NCI-H2029 treated with DMSO at 0.1 percent for 48 hours (cell line): ENCODE measurements at places on chromosomes 13 and 19.

GRCh38 chr13:51419001-51419636 is 33.7 kb downstream of the INTS6 start:
- no peak for DNase-seq

DNA sequence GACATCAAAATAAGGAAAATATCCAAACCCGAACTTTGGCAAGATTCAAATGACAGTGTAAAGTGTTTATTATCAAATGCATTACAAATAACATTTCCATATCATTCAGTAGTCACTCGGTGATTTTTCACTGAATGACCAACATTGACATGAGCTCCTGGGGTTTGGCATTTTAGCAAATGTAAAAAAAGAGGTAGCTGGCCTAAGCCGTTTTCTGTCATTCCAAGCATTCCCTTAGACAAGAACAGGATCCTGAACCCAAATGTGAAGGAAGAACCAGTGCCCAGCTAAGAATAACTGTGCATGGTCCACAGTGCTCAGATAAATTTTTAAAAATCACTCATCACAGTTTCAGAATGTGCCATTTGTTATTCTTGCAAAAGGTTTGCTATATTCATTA is 327.9 kb downstream of the GPC6 start:
- no peak for DNase-seq

DNA sequence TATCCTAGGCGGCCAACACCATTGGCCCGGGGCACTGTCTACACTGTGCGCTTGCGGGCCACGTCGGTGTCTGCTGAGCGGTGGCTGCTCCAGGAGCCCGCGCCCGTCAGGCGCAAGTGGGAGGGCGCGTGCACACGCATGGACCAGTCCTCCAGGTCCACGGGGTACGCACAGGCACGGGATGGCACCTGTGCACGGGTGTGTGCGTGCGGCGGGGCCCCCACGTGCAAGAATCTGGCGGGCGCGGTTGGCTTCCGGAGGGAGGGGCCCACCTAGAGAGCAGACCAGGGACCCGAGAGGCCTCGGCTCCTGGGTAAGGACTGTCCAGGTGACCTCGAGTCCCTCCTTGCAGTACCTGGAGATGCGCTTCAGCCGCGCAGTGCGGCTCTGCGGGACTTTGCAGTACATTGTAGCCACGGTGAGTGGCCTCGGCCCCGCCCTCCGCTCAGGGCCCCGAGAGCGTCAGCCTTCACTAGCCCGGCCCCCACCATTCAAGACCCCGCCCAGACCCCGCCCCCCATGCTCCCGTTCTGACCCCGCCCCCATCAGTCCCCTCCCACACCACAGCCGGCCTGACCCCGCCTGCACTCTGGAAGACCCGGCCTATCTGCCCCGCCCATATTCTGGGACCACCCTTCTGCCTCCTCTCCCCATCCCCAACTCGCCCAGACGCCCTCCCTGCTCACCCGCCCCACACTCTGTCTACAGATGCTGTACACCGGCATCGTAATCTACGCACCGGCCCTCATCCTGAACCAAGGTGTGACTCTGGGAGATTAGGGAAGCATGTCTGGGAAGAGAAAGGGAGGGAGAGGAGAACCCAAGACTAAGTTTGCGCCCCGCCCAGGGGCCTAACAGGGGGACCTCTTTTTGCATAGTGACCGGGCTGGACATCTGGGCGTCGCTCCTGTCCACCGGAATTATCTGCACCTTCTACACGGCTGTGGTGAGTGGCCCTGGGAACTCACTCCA is 2.3 kb downstream of the SLC5A5 start:
- DNase-seq: no peak

DNA sequence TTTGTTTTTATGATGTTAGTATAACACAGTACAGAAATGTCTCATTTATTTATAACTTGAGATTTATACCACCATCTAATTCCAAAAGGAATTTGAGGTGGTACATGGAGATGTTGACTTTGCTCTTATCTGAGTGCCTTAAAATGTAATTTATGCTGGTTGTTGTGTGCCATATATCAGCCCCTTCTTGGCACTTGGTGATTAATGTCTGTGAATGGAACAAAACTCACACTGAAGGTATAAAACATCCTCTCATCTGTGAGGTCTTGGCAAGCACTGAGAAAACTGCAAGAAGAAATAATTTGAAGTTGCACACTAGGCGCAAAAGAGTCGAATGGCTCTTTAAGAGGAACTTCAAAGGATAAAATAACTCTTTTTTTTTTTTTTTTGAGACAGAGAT is 240.4 kb downstream of the B3GLCT start:
- DNase-seq: no peak

DNA sequence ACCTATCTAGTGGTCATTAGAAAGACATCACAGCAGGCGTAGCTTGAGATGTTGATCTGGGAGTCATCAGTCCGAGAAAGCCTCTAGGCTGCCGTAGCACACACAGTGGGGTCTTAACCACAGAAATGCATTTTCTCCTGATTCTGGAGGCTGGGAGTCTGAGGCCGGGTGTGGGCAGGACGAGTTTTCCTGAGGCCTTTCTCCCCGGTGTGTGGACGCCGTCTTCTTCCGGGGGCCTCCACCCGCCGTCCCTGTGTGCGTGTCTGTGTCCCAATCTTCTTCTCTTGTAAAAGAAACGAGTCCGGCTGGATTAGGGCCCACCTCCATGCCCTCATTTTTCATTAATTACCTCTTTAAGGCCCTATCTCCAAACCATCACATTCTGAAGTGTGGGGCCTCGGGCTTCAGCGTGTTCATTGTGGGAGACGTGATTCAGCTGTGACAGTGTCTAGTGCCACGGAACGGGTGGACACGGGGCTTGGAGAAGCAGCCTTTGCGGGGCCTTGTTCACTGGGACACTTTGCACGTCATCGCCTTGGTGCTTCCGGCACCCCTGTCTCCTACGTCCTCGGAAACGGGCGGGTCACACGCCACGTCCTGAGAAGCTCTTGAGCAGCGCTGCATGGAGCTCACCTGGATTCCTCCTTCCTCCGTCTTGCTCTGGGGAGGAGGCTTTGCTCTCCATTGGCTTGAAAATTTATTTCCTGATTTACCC is 208.9 kb upstream of the SOX1 start:
- DNase-seq: no peak

DNA sequence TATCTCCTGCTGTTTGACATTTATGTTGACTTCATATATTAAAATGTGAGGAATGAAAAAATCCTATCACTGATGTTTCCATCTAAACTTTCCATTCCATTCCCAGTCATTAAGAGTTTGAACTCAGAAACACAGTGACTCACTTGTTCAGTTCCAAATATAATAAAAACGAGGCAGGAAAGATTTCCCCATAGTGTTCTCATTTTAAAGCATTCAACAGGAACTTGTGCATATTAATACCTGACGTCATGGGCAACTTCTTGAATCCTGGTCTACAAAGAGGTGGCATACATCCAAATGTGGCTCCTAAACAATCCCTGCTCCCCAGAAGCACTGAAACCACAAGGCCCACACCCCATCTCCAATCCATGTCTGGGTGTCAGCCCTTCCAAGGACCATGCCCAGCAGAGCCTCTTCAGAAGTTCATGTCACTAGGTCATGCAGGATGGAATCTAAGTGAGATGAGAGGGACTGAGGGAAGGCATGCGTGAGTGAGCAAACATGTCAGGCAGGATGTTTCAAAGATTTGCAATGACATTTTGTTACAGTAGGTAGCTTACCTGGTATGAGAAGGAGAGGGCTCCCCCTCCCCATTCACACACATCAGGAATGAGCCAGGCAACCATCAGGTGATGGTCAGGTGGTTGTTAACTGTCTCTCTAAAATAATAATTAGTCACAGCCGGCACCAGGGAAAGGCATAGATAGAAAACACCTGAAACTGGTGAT is 9.4 kb upstream of the ERVV-2 start:
- DNase-seq: no peak

DNA sequence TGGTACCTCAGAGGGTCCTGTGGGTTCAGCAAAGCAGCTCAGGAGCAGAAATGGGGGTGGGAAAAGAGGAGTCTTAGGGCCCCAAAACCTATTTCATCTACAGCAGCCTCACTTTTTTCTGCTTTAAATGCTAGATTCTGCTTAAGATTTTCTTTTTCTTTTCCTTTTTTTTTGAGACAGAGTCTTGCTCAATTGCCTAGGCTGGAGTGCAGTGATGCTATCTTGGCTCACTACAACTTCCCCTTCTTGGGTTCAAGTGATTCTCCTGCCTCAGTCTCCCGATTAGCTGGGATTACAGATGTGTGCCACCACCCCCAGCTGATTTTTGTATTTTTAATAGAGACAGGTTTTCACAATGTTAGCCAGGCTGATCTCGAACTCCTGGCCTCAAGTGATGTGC is 30.7 kb upstream of the WDFY2 start:
- DNase-seq: no peak

DNA sequence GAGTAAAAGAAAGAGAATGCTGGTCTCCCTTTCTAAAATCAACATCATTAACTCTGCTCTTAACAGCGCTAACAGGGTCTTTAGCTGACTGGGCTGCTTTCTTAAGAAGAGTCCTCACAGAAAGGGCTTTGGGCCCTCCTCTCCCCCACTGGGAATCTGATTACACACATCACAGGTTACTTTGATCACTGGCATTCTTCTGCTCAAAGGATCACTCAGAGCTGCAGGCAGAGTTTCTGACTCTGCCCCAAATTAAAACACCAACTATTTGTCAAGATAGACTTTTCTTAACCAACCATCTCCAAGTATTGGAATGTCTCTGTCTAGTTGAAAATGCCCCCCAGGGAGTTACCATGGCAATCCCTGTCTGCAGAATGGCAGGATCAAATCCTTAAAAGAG is 31.1 kb upstream of the SIAH3 start:
- no peak for DNase-seq

DNA sequence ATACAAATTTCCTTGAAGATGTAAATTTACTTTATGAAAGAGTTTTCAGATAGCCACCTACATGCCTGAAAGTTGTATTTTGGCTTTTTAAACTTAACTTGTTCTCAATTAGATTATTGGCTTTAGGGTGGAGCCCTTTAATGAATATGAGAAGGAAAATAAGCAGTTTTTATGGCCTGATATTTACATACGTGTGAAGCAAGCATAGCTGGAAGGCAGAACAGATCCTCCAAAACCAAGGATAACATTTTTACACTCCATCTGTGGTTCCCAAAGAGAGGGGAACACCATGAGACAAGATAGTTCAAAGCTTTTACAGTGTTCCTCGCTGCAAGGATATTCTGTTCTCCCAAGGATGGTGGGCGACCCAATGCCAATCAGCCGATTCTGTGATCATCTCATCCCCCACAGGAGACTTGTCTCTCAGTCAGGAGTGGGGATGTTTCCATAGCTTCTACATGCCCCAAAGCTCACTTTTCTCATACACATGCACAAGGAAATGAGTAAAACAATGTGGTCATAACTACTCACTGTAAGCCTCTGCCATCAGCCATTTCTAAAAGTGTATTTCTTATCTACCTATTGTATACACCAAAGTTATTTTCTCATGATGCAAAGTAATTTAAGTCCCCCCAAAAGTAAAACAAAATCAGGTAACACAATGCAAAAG is 24.6 kb upstream of the KBTBD6 start:
- no peak for DNase-seq

DNA sequence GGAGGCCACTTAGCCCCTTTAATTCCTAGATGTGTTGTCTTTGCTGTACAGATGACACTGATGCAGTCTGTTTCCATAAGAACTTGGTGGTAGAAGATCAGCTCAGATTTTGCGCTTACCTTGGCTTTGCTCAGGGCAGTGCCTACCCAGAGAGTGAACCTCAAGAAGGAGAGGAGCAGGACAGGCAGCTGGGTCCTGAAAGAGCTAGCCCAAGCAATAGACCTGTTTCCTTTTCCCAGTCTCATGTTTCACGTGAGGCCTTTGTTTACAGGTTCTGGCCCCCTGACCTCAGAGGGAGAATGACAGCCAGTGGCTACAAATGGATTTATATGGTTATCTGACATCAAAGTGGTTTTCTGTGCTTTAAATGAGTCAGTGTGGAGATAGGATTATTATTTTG is 40.1 kb downstream of the METTL21C start:
- no peak for DNase-seq

GRCh38 chr19:34556488-34556887 is 74.9 kb downstream of the WTIP start:
- DNase-seq: peak; percentile 45

GRCh38 chr13:25468325-25469168 is 96.8 kb downstream of the ATP8A2 start:
- DNase-seq: no peak

GRCh38 chr19:3606690-3607289 is at the start of gene TBXA2R:
TSS of gene TBXA2R (minus strand) at chr19:3606875. CDS start at chr19:3600634, 6,241 bp downstream.
- DNase-seq: no peak

DNA sequence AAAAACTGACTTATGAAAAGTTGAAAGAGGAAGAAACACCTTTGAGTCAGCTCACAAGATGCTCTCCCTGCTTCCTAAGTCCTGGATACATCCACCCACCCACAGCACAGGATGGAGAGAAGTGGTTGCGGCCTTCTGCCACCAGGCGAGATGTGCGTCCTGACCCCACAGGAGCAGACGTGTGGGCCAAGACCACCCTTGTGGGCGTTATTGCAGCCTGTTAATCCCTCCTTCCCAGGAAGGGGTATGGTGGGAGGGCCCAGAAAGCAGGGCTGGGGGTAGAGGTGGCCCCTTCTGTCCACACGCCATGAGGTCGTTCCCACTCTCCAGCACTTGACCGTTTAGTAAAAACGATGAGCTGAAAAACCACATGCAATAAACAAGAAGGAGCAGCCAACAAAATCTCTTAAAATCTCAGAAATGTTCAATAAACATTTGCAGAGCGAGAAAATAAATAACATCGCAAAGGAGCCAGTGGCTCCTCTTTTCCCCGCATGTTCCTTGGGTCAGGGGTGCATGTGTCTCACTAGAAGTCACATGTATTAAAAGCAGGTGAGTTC is 2.4 kb upstream of the AKAP8L start:
- DNase-seq: no peak

DNA sequence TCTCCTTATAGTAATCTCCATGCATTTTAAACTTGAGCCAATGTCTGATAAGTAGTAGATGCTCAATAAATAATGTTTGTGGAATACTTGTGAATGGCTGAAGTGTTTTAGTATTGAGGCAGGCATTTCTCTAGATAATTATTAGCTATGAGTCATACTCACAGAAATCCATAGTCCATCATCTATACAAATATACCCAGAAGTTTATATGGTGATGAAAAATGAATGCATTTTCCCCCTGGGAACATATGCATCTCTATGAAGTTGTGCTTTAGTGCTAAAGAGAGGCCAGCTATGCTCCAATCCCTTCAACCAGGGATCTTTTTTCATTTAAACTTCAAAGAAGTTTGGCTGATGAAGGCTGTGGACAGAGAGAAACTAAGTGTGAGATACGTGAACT is 17.2 kb downstream of the MBNL2 start:
- DNase-seq: no peak

- DNase-seq: peak; percentile 92
Observed at GRCh38 chr19:37719111-37719926, at the start of gene ZNF607. TSS of gene ZNF607 (minus strand) at chr19:37719761. CDS start at chr19:37711618, 8,143 bp downstream.

GRCh38 chr19:43936188-43936587 is 1.1 kb upstream of the ZNF45 start:
- DNase-seq: no peak

- no peak for DNase-seq
Observed at GRCh38 chr13:48579165-48579918, 46.5 kb upstream of the RCBTB2 start.

DNA sequence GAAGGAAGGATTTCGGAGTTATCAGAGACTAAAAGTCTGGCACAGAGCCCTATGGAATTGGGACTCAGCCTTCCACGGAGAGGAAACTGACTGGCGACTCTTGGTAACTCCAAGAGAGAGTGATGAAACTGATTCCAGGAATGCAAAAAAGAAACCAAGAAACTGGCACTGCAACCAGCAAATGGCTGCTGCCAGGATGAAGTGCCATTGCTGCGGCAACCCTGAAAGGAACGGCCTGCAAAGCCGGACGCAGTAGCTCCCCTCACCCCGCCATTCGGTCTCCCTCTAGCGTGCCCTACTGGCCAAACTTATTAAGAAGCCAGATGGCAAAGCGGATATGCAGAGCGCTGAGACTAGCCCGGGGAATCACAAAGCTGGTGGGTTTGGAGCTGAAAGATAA is 236.0 kb downstream of the PCDH9 start:
- DNase-seq: no peak
